Stimulated activated CD4-positive, alpha-beta T cell treated with anti-CD3 and anti-CD28 coated beads, TNF-alpha, amount 100 ng/mL, for 1 hour (primary cell): ENCODE measurements at places on chromosomes 3 and 15.

DNA sequence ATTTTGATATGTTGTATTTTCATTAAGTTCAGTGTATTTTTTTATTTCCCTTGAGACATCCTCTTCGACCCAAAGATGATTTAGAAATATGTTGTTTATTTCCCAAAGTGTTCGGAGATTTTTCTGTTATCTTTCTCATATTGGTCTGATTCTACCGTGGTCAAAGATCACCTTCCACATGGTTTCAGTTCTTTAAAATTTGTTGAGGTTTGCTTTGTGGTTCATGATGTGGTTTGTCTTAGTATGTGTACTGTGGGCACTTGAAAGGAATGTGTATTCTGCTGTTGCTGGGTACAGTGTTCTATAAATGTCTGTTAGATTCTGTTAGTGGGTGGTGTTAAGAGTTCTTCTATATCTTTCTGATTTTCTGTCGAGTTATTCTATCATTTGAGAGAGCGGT, 103.4 kb upstream of the FHIT start:
- no peak for DNase-seq

- no peak for DNase-seq
These were observed 271.9 kb downstream of the FOXP1 start for GRCh38 chr3:71311661-71312046.

DNA sequence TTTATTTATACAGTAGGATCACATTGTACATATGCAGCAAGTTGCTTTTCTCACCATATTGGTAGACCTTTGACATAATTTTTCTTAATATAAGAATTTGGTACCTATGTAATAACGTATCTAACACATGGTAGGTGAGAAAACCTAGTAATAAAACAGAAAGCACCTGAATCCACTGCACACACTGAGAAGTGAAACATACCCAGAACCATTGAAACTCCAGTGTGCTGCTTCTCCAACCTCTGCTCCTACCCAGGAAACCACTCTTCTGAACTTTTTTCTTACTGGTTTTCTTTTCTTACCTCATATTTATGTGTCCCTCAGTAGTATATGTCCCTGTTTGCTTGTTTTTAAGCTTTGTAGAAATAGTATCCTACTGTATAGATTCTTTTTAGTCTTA, 293.0 kb downstream of the UBE2E2 start:
- no peak for DNase-seq

GRCh38 chr15:40306371-40306770, 1.4 kb downstream of the PLCB2 start:
- DNase-seq = no peak

DNA sequence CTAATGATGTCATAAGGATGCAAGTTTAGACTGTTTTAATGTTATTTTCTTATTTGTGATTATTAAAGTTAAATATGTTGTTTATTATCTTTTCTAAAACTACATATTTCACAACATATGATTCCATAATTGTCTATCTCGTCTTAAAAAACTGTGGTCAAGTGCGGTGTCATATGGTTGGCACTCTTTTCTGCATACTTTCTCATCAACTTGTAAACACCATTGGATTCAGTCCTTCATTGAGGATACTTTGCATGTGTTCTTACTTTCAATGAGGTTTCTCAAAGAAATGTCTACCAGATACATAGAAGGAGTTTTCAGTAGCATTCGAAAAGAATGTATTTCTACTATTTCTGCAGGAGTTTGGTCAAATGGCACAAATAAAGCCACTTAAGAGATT, 22.0 kb upstream of the ALPK3 start:
- no peak for DNase-seq
